ENCODE measurements at places on chromosomes 4 and X.

DNA sequence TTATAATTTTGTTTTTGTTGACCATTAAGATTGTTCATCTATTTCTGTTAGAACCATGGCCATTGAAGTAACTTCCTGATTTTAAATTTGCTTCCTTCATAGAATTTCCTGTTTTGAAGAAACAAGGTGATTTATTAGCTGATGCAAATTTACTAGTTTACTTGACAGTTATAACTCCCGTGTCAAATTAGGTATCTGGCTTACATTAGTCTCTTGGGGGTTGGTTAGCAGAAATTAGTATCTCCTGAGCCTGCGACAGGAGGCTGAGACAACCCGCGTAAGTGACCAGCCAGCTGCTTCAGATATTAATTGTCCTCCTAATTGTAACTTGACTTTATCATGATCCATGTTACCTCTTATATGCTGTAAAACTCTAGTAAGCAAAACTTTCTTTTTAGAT, 154.3 kb downstream of the CFAP299 start:
- DNase-seq = no peak

- DNase-seq = no peak
Observed at GRCh38 chr4:118739022-118739713, 54.0 kb downstream of the METTL14 start.

DNA sequence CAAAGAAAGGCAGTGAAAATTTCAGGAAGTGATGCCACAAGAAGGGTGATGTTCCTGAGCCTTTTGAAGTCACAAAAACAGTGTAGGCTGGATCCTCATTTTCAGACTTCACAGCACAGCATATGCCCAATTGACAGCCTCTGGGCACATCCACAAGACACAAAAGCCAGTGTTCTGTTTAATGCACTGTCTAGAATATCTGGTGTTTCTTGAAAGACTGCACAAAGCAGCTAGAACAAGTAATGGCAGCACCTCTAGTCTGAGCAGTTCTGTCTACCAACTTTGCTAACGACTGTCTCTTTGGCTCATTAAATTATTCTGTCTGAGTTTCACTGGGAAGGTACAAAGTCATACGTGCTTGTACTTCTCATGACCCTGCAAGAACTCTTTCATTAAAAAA, 417.1 kb upstream of the GALNT7 start:
- no peak for DNase-seq

DNA sequence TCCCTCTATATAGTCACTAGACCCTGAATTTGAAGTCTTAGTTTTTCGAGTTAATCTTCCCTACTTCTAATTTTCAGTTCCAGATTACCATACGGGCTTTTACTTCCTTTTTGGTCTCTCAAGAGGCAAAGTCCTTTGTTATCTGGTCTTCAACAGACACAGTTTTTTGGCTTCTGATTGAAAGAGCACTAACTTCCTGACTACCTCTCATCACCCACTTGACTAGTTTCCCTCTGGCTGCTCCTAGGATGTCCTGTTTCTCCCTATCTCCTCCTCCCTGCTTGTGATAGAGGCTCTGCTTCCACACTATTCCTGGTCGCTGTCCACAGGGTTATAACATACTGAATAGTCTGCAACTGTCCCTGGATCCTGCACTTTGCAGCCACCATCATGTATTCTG, 16.7 kb upstream of the WDR44 start:
- no peak for DNase-seq

DNA sequence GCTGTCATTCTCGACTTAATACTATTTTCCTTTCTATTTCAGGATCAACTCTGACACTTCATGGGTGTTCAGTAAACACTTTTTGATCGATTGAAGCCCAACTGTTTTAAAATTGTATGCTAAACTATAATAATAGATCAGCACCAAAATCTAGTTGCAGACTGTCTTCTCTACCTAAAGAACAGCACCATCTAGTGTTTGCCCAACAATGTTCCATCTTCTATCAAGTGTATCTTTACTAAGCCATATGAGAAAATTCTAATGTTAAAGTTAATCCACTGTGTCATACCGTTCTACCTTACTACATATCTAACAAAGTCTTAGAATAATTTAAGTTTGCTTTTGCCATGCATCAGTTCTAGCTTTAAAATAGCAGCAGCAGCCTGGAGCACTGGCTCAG, 113.0 kb upstream of the PRDX4 start:
- DNase-seq = peak; percentile 19
